Esophagus muscularis mucosa (tissue), 4 donors: ENCODE measurements at places on chromosomes 1 and 21. TPM values are rescaled to one million over a fixed set of nuclear protein-coding genes. Genes with fewer than 3 reads are reported as not detected.
A peak's percentile ranks its signal among the peaks of the same experiment; 100 is the strongest.

- no peak for DNase-seq
- H3K27me3 ChIP-seq = no peaks in the 10 kb centered on the region
- no peaks in the 10 kb centered on the region for H3K36me3 ChIP-seq
- H3K4me1 ChIP-seq = peaks cover 18% of the 10 kb centered on the region
These were observed 24.4 kb upstream of the AHCYL1 start for GRCh38 chr1:109959974-109960744.

DNA sequence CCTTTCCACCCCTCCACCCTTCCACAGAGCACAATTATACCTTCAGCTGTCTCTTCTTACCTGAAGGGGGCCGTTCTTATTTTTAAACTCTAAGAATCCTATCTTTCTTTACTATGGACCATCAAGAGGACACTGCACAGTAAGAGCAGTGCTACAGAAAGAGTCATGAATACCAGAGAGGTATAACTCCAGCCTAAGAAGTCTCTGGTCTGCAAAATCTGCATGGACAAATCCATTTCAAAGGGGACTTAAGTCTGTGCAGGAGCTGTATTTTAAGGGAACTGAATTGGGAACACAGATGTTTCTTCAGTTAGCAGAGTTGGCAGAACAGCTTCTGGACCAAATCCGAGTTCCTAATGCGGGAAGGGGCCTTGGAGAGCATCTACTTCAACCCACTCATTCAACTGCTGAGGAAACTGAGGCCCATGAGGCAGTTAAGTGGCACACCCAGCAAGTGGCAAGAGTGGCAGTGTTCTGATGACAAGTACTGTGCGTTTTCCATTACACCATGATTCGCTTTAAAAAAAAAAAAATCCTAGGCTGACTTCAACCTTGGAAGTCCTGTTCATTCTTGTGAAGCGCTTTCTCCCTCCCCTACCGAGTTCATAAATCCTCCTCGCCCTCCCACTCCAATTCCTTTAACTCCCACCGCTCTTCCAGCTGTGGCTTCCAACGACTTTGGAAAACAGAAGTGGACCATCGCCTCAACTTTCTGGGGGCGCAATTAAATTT, 1.8 kb downstream of the PLPP3 start:
- no peaks in the 10 kb centered on the region for H3K36me3 ChIP-seq
- H3K27me3 ChIP-seq = no peaks in the 10 kb centered on the region
- peak overlapping the region; percentile 90 for H3K27ac ChIP-seq

GRCh38 chr1:10059342-10059718, 26.6 kb downstream of the UBE4B start:
- no peaks in the 10 kb centered on the region for H3K27me3 ChIP-seq
- H3K27ac ChIP-seq = no peak overlapping the region
- peaks cover 40% of the 10 kb centered on the region for H3K4me1 ChIP-seq
- H3K4me3 ChIP-seq = no peak overlapping the region
- DNase-seq = no peak
- no peaks in the 10 kb centered on the region for H3K36me3 ChIP-seq

DNA sequence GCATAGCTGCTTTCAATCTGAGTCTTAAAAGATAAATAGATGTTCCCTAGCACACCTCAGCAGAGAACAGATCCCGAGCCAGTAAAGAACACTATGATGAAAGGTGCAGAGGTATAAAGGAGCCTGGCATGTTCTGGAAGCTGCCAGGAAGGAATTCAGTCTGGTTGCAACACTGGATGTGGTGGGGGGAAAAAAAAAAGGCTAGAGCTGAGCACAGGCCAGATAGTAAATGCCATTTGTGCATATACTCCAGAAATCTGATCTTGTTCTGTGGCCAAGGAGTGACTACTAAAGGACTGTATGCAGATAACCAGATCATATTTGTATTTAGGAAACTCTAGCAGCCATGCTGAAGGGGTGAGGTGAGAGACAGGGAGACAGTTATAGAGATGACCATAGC, 240.3 kb downstream of the VAV3 start:
- H3K4me1 ChIP-seq = peaks cover 6% of the 10 kb centered on the region
- no peaks in the 10 kb centered on the region for H3K27me3 ChIP-seq
- no peak for DNase-seq
- H3K4me3 ChIP-seq = no peak overlapping the region

- H3K36me3 ChIP-seq = no peaks in the 10 kb centered on the region
- H3K27me3 ChIP-seq = no peaks in the 10 kb centered on the region
- H3K27ac ChIP-seq = no peak overlapping the region
- no peak for DNase-seq
These were observed 15.1 kb downstream of the PLPPR5 start for GRCh38 chr1:98989556-98989907.

S100A14 gene
- not detected for total RNA-seq

DNA sequence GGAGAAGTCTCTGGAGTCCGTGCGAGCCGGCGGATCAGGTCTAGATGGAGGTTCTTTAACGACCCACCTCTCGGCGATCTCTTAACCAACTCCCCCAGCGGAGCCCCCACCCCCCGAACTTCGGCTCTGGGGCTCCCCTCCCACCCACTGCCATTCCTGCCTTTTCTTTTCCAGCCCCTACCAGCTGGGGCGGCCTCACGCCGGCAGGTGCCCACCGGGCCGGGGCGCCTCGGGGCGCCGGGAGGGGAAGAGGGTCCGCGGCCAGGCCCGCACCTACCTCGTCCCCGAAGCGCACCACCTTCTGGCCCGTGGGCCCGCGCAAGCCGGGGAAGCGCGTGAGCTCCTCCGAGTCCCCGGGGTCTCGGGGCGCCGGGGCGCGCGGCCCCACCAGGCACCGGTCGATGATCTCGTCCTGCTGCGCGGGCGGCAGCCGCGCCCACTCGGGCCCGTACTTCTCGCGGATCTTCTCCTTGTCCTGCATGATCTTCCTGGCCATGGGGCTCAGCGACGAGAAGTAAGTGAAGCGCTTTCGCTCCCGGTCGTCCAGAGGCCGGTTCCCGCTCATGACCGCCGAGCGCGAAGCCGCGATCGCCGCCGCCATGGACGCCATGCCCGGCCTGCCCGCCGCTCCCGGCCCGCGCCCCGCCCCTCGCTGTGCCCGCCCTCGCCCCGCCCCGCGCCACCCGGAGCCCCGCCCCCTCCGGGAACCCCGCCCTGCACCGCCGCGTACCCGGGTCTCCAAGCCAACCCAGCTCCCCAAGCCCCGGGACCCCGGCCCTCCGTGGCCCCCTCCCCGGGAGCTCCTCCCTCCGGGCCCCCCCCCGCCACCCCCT, at the start of gene C1orf198:
Gene C1orf198 (minus strand): TSS at position 619 of the 833 bp plus-strand sequence. CDS start 9 bp downstream, at position 610.
- peak within 1 kb of the TSS; percentile 93 for H3K4me3 ChIP-seq
- no peaks in the 10 kb centered on the region for H3K27me3 ChIP-seq
- H3K36me3 ChIP-seq = no peaks in the 10 kb centered on the region
- no peak for DNase-seq
- peak within 1 kb of the TSS; percentile 90 for H3K27ac ChIP-seq

- H3K4me3 ChIP-seq = no peak overlapping the region
- no peak for DNase-seq
- H3K4me1 ChIP-seq = no peaks in the 10 kb centered on the region
- peaks cover 72% of the 10 kb centered on the region for H3K27me3 ChIP-seq
- H3K36me3 ChIP-seq = no peaks in the 10 kb centered on the region
- no peak overlapping the region for H3K27ac ChIP-seq
These were observed 178.8 kb upstream of the ARHGEF16 start for GRCh38 chr1:3275471-3276340.

- H3K36me3 ChIP-seq = no peaks in the 10 kb centered on the region
- no peak overlapping the region for H3K4me3 ChIP-seq
- no peaks in the 10 kb centered on the region for H3K27me3 ChIP-seq
- DNase-seq = no peak
- peaks cover 4% of the 10 kb centered on the region for H3K4me1 ChIP-seq
These were observed 253.5 kb upstream of the CACYBP start for GRCh38 chr1:174746024-174746808.

GRCh38 chr1:56908619-56909221, 54.1 kb downstream of the C8A start:
- H3K27ac ChIP-seq = no peak overlapping the region
- H3K27me3 ChIP-seq = no peaks in the 10 kb centered on the region
- no peak overlapping the region for H3K4me3 ChIP-seq
- H3K36me3 ChIP-seq = no peaks in the 10 kb centered on the region
- no peaks in the 10 kb centered on the region for H3K4me1 ChIP-seq

SMIM34 gene
- total RNA-seq = not detected

DNA sequence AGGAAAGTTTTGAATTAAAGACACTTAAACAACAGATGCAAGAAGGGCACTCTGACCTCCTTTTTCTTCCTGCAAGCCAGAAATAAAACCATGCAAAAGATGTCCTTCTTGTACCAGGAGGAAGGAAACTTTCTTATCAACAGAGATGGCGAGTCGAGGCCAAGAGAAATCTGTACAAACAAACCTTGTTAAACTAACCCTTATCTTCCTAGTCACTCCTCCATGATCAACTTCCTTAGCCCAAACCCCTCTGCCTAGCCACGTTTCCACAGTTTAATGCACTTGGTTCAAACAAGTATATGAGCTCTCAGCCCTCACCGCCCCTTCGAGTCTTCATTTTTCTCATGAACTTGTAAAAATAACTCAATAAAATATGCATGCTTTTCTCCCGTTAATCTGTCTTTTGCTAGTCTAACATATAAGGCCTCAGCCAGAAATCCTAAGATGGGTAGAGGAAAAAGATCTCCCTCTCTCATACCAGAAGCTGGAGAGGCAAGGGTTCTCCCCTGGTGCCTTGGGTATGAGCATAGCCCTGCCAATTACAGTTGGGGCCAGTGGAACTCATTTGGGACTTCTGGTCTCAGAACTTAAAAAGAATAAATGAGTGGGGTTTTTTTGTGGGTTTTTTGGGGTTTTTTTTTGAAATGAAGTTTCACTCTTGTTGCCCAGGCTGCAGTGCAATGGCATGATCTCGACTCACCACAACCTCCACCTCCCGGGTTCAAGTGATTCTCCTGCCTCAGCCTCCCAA, 141.7 kb upstream of the SOD1 start:
- no peak for DNase-seq
- H3K4me1 ChIP-seq = no peaks in the 10 kb centered on the region
- no peaks in the 10 kb centered on the region for H3K27me3 ChIP-seq
- no peak overlapping the region for H3K27ac ChIP-seq

LDLRAD1 gene
- not detected for total RNA-seq

BARHL2 gene
- total RNA-seq = not detected

DNA sequence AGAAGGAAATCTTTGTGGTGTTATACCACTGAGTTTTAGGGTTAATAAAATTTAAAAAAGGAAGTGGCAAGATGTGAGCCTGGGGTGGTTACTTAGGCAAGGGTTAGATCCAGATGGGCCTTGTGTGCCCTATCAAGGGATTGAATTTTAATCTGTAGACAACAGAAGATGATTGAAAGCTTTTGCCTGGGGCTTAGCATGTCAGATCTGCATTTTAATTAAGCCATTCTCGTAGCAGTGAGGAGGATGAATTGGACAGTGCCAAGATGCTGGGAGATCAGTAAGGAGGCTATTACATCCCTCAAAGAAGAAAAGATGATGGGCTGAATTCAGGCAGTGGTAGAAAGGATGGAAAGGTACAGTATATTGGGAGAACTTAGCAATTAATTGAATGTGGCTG, 42.3 kb downstream of the HMGB4 start:
- H3K27me3 ChIP-seq = no peaks in the 10 kb centered on the region
- H3K4me3 ChIP-seq = no peak overlapping the region
- DNase-seq = no peak
- H3K36me3 ChIP-seq = no peaks in the 10 kb centered on the region
- no peaks in the 10 kb centered on the region for H3K4me1 ChIP-seq

KLF17 gene
- 1.5 TPM for total RNA-seq

DNA sequence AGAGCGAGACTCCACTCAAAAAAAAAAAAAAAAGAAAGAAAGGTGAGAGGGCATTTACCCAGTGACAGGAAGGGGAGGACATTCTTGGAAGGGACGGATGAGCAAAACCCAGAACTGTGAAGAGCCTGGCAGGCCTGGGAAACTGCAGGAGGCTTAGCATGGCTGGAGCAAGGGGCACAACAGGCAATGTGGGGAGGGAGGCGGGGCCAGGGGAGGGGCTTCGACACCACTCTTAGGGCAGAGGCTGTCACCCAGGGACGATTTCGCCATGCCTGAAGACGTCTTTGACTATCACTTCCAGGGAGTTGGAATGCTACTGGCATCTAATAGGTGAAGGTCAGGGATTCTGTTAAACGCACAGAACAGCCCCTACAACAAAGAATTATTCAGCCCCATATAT, 184.0 kb downstream of the HUNK start:
- no peaks in the 10 kb centered on the region for H3K27me3 ChIP-seq
- no peak overlapping the region for H3K27ac ChIP-seq
- no peaks in the 10 kb centered on the region for H3K4me1 ChIP-seq
- H3K36me3 ChIP-seq = no peaks in the 10 kb centered on the region

DNA sequence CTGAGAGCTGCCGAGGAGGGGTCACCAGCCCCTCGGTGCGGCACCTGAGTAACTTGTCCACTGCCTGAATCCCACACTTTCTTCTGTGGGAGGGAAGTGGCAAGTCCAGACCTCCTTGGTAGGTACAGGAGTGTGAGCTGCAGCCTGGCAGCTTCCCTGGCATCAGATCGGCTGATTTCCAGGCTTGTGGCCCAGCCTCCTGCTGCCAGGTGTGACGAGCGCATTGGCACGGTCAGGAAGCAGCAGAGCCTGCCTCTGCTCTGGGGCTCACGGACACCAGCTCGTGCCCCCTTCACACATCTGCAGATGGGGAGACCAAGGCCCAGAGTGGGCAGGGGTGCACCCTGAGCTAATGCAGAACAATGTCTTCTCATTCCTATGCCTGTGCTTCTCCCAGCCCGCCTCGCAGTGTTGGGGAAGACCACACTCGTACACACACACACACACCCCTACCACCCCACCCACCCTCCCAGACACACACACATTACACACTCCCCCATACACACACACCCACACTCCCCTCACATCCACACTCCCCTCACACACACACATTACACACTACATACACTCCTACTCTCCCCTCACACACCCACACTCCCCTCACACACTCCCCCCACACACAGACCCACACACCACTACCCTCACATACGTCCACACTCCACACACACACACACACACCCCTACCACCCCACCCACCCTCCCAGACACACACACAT, 33.1 kb upstream of the SELENON start:
- H3K27ac ChIP-seq = no peak overlapping the region
- H3K4me1 ChIP-seq = peaks cover 20% of the 10 kb centered on the region
- DNase-seq = no peak
- no peak overlapping the region for H3K4me3 ChIP-seq
- H3K36me3 ChIP-seq = peaks cover 8% of the 10 kb centered on the region

DNA sequence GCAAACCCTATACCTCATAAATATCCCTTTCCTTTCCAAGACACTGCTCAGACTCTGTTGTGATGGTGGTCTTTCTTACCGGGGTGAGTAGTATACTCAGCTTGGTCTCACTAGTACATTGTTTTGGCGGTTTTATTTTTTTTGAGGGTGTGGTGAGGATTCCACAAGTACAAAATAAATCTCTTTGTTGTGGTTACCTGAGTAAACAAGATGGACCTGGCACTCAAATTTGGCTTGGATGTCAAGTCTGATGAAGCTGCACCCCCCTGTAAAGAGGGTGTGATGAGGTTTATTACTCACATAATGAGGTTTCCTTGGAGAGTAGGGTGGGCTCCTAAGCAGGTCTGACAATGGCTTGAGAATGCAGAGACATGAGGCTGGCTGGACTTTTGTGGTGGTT, 68.2 kb upstream of the KCNJ6 start:
- no peaks in the 10 kb centered on the region for H3K27me3 ChIP-seq
- no peak for DNase-seq
- H3K4me1 ChIP-seq = no peaks in the 10 kb centered on the region
- no peak overlapping the region for H3K27ac ChIP-seq
- H3K36me3 ChIP-seq = no peaks in the 10 kb centered on the region
